Fibroblast of the conjunctiva (primary cell): ENCODE measurements at places on chromosomes 2 and 18.
A peak's percentile ranks its signal among the peaks of the same experiment; 100 is the strongest.

DNA sequence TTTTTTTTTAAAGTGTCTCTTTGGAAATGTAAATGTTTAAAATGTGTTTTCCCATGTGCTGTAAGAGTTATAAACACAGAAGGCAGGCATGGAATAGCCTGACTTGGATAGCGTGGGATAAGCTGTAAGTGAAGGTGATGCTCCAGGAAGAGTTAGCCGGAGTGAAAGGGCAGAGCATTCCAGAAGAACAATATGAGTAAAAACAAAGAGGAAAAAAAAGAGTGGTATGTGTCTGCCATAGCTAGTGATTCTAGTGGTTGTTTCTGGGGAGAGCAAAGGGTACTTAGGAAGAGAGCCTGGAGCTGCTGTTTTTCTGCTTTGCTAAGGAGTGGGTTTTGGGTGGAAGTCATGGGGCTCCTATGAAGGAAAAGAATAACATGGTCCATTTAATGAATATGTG lies 126.9 kb upstream of the DLGAP1 start:
- DNase-seq = no peak

DNA sequence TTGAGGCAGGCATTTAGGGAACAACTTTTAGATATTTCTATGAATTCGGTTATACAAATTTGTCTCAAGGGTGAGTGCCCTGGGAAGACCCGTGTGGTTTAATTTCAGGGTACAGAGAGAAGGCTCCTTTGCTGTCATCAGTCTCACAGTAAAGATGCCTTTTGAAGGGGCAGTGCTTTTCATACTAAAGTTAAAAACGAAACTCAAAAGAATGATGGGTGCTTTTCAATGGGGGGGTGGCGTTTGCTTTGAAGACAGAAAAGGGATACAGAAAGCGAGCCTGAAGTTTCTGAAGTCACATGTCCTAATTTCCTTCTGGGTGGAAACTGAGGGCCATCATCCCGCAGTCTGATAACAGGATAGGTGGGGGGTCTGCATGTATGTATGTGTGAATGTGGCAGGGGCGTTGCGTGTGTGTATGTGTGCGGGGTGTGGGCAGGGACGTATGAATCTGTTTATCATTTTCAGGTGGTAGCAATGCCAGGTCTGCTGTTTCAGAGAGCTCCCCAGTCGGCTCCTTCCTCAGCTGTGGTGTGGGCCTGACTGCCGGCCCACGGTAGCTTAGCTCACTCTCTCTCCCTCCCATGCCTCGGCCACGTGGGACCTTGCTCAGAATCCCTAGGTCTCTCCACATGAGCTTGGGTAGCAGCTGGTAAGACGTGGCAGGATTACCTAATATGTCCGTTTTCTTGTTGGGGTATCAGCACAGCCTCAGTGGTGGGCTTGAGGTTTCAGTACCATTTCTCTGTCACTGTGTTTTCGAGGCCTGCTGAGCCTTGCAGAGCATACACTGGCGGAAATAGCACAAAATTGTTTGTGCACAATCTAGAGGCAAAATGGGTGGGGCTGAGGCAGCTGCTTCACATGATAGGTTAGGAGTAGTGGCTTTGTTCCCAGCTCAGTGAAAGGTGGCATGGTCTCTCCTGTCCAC lies 32.7 kb downstream of the ARHGAP25 start:
- no peak for DNase-seq

DNA sequence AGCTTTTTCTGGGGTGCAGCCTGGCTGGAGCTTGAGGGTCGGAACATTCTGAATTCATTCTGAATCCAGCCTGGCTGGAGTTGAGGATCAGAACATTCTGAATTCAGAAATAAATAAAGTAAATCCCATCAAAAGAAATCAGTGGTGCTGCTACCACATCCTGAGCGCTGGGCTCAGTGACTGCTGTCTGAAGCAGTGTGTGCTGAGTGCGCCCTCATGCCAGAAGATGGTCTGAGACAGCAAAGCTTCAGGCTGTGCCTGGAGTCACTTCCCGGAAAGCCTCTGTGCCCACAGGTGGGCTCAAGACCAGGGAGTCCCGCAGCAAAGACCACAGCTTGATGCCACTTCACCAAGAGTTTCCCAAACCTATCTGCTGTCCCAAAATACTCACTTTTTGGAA lies 187.9 kb downstream of the VAPA start:
- DNase-seq = no peak

GRCh38 chr2:132911726-132912724 lies 242.0 kb upstream of the LYPD1 start:
- DNase-seq = no peak

DNA sequence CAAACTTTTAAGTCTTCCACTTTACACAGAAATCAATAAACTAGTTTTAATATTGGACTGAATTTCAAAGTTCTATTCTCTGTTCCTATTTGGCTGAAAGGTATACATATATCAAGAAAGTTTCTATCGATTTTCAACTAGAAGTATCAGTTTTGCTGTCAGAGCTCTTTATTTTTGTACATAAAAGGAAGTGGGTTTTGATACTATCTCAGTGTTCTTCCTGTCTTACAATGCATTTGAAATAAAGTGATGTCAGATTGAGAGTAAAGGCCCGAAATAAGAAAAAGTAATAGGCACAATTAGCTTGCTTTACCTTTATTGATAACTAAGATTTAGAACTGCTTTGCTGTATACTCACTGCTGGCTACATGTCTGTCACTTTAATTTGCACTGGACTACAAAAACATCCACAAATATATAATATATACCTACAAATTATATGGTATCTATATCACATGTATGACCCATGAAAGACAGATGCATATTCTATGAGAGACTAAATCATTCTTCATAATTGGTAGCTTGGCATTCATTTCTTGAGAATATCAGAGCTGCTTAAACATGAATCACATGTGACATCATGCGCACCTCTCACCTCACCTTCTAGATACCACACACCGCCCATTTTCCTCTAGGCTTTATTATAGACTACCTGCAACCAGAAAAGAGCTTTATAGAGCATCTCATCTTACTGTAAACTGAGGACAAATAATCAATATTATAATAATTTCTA lies 83.6 kb downstream of the ASXL2 start:
- no peak for DNase-seq

- no peak for DNase-seq
These were observed 386.3 kb downstream of the PARD3B start for GRCh38 chr2:204931562-204931961.

GRCh38 chr2:231800493-231801091 lies 14.3 kb downstream of the COPS7B start:
- DNase-seq = no peak

- no peak for DNase-seq
These were observed 122.5 kb downstream of the HDAC4 start for GRCh38 chr2:239278361-239278760.

DNA sequence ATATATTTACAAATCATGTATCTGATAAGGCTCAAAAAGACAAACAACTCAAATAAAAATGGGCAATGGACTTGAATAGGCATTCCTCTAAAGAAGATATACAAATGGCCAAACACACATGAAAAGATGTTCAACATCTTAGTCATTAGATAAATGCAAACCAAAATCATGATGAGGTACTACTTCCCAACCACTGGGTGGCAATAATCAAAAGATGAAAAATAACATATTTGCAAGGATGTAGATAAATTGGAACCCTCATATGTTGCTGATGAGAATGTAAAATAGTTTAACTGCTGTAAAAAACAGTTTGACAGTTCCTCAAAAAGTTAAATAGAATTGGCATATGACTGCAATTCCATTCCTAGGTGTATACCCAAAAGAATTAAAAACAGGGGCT lies 132.3 kb downstream of the TTC32 start:
- no peak for DNase-seq

GRCh38 chr2:127410871-127411652 lies 7.2 kb upstream of the PROC start:
- DNase-seq = no peak

GRCh38 chr2:228648541-228648940 lies 467.1 kb upstream of the SPHKAP start:
- no peak for DNase-seq

DNA sequence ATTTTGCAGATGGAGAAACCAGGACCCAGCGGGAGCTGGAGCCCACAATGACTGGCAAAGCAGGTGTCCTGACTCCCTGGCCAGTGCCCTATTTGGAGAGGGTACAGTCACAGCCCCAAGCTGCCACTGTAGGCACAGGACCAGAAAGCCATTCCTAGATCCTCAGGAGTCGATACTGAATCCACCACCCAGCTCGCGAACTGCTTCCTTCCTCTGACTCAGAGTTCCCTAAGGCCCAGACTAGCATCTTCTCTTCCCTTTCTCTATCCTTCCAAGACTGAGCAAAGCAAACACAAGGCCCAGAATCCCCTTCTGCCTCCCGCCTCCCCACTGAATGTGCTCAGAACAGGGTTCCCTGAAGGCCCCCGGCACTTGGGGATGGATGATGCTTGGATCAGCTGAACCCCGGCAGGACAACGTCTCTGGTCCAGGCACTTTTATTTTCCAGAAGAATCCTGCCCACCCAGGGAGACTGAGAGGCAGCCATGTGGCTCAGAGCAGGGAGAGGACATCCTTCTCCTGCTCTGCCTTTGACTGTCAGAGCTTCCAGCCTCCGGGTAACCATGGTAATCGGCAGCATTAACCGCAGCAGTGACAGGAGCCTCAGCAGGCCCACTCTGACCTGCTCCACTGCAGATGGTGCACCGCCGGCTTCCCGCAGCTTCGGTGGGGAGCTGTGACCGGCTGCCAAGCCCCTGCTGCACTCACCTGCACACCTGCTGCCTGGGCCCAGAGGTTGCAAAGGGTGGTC lies 34.8 kb upstream of the KLHL29 start:
- DNase-seq = no peak

DNA sequence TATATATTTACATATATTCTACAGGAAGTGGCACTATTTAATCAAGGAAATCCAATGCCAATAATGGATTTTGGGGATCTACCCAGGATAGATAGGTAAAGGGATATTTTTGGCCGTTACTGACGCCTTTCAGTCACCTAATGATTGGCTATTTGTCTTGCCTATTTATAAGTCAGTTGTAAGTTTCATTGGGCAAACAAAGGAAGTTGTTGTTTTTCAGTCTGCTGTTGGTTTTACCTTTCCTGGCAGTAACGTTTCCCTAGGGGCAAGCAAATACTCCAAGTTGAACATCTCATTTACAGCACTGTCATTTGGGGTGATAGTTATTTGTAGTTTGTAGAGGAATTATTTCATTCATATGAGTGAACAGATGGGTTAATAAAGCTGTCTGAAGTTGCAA lies 17.0 kb upstream of the LANCL1 start:
- no peak for DNase-seq

DNA sequence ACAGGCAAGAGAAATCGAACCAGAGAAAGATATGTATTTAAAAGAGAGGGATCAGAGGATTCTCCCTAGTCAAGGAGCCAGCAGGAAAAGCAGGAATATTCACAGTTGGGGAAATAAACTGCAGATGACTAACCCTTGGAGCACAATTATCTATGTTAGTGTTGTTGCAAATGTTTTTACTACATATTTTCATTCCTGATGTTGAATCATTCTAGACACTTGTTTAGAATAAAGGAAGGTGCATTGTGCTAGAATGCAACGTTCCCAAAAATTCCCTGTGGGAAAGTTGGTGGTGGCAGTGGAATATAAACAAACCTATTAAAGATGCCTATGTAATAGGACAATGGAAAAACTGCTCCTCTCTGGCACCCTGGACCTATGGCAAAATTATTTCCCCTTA lies 63.3 kb downstream of the DTNA start:
- DNase-seq = no peak

DNA sequence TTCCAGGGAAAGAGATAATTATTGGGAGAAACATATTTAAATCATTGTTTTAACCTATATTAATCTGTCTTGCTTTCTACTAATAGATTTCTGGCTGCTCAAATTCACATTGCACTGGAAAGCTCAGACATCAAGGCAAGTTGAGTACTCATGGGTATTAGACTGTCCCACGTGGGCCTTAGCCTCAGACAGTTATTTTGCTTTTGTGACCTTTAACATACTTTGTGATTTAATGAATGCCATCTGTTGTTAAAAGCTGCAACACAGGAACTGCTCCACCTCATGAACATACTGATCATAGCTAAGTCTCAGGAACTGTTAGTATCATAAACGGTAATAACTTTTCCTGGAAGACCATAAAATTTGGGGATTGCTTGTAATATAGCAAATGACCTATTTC lies 2.7 kb upstream of the LCT start:
- DNase-seq = peak; percentile 74

DNA sequence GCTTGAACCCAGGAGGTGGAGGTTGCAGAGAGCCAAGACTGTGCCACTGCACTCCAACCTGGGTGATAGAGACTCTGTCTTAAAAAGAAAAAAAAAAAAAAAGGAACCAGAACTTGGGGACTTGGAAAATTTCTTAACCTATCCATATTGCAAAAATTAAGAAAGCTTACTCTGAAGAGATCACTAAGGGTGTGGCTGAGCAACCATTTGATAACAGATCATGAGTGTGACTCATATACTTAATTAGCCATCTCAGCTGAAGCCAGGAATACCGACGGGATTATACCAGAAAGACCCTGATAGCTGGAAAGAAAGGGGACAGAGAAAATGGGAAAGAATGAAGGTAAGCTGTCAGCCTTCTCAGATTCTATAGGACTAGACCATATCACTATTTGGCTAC lies 7.1 kb upstream of the ADD2 start:
- no peak for DNase-seq

GRCh38 chr18:70420146-70420898 lies 131.5 kb downstream of the SOCS6 start:
- DNase-seq = peak; percentile 83

DNA sequence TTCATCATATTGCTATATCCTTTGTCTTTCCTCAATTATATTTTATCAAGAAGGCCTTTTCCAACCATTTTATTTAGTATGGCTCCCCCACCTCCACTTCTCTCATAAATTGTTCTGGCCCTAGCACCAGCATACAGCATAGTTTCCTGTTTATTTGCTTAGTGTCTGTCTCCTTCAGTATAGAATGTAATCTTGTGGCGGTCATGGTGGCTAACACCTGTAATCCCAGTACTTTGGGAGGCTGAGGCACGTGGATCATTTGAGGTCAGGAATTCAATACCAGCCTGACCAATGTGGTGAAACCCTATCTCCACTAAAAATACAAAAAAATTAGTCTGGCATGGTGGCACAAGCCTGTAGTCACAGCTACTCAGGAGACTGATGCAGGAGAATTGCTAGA lies 39.6 kb upstream of the CLASP1 start:
- DNase-seq = no peak

GRCh38 chr18:59918320-59918755 lies 18.5 kb downstream of the PMAIP1 start:
- DNase-seq = no peak

- DNase-seq = no peak
These were observed 23.5 kb upstream of the C18orf32 start for GRCh38 chr18:49510393-49511115.

DNA sequence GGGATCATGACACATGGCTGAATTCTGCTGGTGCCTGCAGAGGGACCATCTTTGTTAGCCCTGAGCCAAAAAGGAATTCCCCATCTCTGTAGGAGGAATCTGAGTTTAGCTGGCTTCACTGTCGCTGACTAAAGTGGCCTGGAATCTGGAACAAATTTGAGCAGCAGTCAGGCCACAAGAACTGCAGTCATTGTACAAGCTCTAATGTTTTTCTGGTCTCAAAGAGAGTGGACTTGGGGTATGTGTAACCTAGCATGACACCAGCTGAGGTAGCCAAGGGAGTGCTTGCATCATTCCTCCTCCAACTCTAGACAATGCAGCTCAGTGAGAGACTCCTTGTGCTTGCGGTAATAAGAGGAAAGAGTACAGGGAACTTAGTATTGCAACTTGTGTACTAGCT lies 539.1 kb upstream of the LRRTM4 start:
- DNase-seq = no peak
